ENCODE measurements at places on chromosomes 12 and 14. TPM values are rescaled to one million over a fixed set of nuclear protein-coding genes. Genes with fewer than 3 reads are reported as not detected.

Gene TAS2R13
- total RNA-seq = 0.83 TPM

Gene LTB4R2
- total RNA-seq = 1.7 TPM

- DNase-seq = no peak
Observed at GRCh38 chr14:76320486-76320885, 55.5 kb upstream of the ESRRB start.

GRCh38 chr12:65152012-65152411 is 17.4 kb upstream of the LEMD3 start:
- no peak for DNase-seq

- no peak for DNase-seq
Observed at GRCh38 chr12:85462888-85463287, 182.9 kb downstream of the ALX1 start.

DNA sequence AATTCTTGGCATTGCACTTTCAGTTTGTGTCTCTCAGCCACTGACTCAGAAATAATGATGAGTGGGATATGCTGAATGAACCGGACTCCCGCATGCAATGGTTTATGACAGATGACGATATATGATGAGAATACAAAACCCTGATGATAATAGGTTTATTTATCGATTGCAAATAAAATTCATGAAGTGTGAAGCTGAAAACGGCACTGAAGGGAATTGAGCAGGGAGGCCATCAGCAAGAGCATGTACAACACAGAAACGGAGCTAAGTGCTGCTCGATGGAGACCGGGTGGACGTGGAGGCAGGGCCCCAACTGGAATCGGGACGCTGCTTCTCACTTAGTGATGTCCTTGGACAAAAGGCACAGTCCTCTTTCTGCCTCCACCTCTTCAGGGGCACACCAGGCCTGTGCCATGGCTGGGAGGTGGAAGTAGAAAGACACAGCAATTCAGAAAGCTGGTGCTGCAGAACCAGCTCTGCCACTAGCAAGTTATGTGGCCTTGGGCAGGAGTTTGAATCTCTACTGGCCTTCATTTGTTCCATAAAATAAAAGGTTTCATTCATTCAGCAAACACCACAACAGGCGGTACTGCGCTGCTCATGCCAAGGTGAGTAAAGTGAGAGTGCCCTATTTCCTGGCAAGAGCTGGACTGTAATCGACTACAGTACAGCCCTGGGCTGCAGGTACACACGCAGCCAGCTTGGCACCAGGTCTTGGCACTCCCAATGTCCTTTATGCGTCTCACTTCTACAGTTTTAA is 117.0 kb downstream of the EGLN3 start:
- DNase-seq = no peak

GRCh38 chr12:60257063-60257462 is 661.2 kb downstream of the SLC16A7 start:
- DNase-seq = no peak

- peak; percentile 98 for DNase-seq
Observed at GRCh38 chr14:68979021-68979721, at the start of gene ACTN1. TSS of gene ACTN1 (minus strand) at chr14:68979302. CDS start at chr14:68979056, 246 bp downstream.
